Hypothalamus (tissue), 51 donors: ENCODE measurements at places on chromosomes 2 and 18.

DNA sequence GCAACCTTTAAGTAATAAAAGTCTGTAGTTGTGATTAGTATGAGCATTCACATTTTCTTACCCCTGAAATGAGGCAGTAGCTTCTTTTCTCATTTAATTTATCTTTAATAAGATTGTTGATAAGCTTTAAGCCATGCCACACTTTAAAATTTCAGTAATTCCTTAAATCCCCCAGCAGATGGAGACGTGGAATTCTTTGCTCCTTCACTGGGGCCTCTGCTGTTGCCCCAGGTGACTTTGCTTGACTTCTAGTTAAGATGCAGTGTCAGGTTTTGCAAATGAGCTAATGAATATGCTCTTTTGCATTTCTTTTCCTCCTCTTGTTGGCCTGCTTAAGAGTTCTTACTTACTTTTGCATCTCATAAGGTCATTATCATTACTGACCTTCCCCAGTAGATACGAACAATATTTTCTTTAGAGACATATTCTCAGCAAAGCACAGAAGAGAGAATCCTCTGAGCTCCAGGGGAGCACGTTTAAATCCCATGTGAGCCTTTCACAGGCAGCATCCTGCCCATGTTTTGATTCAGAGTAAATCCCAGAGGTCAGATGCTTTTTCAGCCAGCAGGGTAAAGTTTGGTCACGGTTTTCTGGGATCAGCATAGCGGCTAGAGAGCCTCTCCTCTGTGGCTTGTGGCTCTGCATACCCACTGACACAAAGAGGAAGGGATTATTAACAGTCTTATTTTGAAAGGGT is 222.9 kb downstream of the PTPRM start:
- DNase-seq: no peak

DNA sequence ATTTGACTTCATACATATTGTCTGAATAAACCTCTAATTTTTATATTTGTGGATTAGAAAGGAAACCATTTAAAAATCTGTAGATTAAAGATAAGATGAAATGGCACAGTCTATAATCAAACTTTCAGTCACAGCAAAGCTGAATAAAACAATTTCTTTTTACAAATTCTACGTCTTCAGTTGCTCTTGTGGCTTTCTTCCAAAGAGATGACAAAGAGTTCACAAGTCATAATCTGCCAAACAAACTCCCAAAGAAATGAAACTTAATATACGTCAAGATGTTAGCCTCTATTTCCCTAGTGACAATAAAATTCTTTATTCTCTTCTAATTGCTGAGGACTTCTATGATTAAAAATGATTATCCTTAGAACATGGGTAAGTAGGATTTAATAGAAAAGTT is 66.3 kb downstream of the FIGN start:
- no peak for DNase-seq

GRCh38 chr2:210541290-210541902 is 15.0 kb upstream of the CPS1 start:
- no peak for DNase-seq

- no peak for DNase-seq
These were observed 16.4 kb upstream of the LPIN2 start for GRCh38 chr18:3029215-3029952.

- no peak for DNase-seq
These were observed 37.8 kb downstream of the ATP6V1C2 start for GRCh38 chr2:10759151-10759714.

- DNase-seq: no peak
These were observed 358.5 kb downstream of the MYCN start for GRCh38 chr2:16298866-16299265.

DNA sequence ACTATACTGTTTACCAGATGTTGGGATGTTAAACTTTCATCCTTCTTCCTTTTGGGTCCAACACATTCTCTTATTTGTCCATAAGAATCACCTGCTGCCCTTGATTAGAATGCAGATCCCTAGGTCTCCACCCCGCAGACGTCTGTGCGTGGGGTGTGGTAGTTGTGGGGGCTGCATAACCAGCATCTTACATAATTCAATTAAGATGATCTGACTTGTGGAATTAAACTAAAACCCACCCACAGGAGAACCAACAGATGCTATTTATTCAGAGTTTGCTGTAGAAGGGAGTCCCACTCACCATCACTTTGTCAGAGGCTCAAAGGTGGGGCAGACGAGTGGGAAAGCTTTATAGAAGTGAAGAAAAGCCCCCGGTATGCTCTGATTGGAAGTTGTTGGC is 1.6 kb upstream of the KLHL23 start:
- DNase-seq: no peak

DNA sequence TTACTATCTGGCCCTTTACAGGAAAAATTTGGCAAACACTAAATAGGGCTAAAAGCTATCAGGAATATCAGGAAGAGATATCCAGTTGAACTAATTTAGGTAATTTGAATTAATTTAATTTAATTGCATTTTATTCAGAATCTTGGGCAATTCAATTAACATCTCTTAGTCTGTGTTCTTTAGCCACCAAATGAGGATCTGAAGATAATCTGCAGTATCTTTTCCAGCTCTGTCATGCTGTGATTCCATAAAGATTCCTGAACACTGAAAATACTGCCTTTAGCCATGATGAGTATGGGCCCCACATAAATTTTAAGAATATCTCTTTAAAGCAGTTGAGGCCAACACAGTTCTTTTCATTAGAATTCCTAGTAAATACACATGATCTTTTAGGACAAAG is 1671.1 kb upstream of the NXPH2 start:
- DNase-seq: no peak

DNA sequence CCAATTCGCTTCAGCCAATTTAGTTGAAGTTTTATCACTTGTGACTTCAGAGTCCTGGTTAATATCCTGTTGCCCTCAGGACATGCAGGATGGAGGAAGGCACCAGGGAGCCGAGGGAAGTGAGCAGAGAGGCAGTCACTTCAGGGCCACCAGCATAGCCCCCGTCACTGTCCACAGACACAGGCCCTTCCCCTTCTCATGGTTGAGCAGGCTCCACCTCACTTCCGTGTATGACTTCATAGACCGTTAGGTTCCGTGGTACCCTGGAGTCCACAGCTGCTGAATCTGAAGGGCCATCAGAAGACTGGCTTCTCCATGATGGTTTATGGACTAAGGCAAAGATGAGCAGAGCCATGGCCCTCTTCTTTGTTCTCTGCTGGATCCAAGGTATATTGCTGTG is at the start of gene C2orf92:
Gene C2orf92, plus strand, starts transcription at position 266 of the 400 bp plus-strand sequence. Its CDS starts 76 bp downstream, at position 342.
- no peak for DNase-seq

DNA sequence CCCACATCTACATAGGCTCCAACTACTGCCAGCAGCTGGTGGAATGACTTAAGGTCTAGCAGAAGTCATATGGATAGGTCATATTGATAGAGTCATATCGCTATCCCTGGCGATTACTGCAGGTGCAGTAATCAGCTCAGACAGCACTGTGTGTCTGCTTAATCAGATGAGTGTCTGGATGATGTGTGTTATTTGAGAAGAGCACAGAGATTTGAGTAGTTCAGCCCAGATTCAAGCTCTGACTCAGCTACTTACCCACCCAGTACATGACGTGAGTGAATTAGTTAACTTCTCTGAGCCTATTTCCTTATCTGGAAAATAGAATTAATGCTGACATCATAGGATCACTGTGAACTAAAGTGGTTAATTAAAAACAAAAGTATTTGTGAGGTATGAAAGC is 78.9 kb downstream of the EHD3 start:
- DNase-seq: no peak

DNA sequence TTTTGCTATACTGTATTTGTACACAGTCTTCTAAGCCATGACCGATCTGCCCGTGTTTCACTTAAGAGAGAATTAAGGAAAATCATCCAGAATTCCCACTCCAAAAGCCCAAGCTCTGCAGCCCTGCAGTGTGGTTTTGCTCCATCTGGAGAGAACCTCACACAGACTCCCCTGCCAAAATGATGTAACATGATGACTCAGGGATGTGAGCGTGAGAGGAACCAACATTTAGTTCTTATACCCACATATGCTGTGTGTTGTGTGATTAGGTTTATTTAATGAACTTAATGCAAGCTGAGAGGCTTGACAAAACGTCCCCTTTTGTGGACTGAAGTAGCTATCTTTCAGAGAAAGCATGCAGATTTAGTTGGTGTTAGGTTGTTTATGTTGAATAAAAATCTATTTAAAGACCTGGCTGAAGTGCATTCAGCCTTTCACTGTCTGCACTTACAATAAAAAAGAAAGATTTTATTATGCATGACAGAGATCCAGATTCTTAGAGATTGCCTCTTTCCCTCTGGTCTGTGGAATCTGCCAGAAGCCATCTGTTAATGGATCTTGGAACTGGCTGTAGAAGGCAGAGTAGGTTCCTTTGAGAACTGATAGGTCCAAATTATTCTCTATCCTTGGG is 6.3 kb downstream of the RAB12 start:
- DNase-seq: no peak

DNA sequence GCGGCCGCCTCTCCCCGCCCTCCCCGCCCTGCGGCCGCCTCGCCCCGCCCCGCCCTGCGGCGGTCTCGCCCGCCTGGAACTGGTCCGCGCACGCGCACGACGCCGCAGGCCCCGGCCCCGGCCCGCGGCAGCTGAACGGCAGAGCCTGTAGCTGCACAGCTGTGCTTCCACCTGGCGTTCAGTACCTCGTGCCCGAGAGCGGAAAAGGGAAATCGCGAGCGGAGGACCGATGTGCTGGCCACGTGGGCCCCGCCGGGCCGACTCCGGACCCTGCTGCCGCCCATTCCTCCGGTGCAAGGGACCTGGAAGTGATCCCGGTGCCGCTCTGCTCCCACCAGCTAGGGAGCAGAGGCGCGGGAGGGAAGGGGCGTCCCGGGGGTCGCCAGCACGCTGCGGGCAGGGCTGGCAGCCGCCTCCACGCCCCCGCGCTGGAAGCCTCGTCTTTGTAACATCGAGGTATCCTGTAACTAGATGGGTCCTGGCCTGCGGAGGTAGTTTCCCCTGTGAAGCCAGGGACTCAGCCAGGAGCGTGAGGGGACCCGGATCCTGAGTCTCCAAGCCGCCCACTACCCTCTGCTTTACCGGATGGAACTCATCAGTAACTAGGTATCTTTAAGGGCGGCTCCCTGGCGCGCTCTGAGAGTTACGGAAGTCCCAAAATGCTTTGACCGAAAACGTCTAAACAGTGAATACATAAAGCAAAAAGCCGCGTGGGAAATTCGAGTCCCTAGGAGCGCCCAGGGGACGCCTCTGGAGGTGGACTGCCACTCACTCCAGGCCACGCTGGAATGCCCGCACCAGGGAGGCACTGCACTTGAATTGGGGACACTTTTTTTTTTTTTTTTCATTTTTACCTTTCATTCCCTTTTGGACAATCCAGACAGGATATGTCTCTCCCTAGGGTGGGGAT is 704 bp upstream of the ODC1 start:
- no peak for DNase-seq

DNA sequence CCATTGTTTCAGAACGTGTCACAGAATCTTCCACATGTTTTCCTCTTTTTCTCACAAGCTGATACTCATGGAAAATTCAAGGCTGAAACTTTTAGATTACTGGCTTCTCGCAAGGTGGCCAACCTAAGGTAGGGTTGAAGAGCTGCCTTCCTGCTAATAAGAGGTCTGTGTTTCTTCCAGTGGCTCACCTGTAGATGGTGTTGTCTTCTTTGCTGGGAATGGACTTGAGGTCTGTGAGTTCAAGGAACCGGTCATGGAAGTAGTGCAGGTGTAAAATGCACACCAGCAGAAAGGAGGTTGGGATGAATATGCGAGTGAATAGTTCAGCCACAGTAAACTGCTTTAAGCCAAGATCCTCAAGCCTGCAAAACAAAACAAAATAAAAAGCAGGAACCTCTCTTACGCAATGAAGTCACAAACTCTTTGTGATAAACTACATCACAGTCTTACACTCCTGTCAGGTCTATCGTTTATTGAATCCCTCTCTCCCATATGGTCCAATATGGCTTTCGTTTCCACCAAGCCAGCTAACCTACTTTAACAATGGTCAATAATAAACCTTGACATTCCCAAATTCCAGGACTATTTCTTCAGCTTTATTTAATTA is 258.9 kb downstream of the NAPG start:
- no peak for DNase-seq

- DNase-seq: no peak
These were observed 244.6 kb upstream of the HNRNPA3 start for GRCh38 chr2:176967911-176968450.

DNA sequence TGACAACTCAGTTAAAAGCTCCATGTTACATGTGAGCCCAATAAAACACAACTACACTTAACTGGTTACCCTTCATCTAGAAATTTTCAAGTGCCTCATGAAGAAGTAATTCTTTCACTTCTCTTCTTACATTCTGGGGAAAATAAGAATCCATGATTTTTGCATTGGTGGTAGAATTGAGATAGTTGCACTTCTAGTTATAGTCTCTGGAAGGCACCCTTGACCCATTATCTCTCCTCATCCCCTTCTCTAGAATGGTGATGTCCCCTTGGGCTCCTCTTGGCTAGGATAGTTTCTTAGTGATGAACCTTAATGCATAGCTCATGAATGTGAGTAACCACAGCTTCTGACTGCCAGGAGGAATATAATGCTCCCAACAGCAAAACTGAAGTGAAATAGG is 3.6 kb downstream of the LGALSL start:
- DNase-seq: no peak

GRCh38 chr2:217958884-217959225 is 43.9 kb downstream of the TNS1 start:
- no peak for DNase-seq

- no peak for DNase-seq
These were observed 6.9 kb downstream of the OTX1 start for GRCh38 chr2:63057249-63058143.

DNA sequence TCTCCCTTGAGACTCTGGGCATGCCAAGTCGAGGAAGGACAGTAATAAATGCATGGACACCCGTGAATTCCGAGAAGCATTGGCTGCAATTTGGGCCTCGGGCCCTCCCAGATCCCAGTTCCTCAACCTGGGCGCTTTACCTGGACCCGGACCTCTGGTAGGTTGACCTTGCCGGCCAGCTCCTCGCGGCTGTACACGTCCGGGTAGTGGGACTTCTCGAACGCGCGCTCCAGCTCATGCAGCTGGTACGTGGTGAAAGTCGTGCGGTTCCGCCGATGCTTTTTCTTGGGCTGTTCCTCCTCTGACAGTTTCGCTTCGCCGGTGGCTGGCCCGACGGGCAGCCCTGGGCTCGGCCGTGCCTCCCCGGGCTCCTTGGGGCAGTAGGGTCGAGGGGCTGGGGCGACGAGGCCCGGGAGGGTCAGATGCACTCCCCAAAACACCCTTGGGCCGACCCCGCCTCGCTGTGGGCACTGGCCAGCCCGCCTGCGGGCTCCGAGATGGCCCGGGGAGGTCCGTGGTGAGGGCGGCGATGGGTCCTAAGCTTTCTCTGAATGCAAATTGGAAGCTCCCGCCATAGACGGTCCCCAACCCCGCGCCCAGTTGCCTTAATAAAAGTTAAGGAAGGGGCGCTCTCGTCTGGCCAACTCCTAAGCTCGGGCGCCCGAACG is 899 bp downstream of the RAX start:
- DNase-seq: no peak

- DNase-seq: no peak
These were observed 103.9 kb upstream of the MEX3C start for GRCh38 chr18:51301376-51301775.

- DNase-seq: no peak
These were observed 31.4 kb downstream of the FECH start for GRCh38 chr18:57555134-57555533.
